ENCODE measurements at places on chromosomes 6 and 20.

DNA sequence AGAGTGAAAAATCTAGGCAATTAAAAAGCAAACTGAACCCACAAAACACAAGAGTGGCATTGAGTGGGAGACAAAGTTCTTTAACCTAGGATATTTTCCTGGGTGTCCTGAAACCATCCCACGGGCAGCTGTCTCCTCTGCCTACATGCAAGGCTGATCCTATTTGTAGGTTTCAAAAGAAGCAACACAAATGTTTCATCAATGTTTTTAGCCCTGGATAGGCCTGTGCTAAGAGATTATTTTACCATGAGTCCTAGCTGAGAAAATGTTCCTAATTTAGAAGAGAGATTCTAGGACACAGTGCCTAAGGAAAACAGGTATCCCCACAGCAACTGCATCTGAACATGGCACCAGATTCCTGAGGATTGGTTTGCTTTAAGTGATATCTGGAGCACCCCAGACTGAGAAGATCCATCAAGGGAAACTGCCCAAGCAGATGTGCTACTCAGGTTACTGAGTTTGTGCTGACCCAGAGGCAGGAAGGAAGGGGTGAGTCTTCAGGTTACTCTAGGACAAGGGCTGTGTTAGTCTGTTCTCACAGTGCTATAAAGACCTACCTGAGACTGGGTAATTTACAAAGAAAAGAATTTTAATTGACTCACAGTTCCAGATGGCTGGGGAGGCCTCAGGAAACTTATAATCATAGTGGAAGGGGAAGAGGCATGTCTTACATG is 111.6 kb upstream of the UST start:
- no peak for DNase-seq

DNA sequence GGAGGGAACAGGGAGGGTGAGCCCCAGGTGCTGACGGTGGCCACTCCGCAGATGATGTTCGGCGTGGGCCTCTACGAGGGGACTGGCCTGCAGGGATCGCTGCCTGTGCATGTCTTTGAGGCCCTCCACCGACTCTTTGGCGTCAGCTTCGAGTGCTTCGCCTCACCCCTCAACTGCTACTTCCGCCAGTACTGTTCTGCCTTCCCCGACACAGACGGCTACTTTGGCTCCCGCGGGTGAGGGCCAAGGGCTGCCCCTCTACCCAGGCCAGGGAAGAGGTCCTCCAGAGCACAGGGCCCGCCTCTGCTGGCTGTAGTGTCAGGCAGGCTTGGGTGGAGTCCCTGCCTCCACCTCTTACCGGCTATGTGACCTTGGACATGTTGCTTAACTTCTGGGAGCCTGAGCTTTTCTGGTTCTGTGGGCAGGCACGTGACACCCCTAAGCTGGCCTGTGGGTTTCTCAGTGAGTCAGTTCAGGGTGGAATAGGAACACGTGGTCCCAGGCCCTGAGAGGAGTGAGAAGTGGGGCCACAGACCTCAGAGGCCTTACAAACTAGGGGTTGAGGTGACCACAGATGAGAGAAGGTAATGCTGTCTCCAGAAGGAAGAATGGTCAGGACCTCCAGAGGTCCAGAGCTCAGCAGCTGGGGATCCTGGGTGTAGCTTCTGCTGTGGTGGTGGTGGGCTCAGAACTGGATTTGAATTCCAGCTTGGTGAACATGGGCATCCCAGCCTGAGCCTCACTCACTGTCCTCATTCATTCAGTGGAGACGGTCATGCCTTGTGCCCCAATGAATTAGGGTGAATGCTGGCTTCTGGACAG is 11.9 kb downstream of the PCIF1 start:
- DNase-seq: no peak

GRCh38 chr20:24980291-24981053 is 12.1 kb downstream of the APMAP start:
- no peak for DNase-seq

DNA sequence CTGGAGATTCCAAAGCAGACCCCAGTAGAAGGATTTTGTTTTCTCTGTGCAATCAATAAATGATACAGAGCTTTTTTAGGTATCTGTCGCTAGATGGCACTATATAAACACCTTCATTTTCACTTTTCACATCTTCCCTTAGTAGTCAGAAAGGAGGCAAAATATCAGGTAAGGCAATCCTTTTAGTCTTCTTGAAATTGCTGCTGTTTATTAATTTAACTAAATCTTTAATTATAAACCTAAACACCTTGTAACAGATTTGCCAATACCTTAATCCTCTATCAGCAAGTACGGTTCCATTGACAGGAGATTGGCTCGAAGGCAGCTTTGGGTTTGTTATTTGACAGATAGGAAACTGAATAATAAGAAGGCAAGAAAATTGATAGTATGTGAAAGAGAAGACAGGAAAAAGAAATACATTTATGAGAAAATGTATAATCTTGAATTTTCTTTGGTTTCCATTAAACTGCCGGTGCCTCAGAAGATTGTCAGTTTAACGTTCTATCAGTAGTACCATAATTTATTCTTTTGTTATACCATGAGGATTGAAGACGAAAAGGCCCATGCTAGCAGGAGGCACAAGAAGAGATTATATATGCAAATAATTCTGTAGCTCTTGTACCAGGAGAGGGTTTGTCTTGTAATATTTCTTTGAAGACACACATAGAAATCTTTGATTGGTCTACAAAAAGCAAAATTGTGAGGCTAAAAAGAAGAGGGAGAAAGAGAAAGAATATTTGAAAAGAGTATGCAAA is 23.5 kb upstream of the IBTK start:
- peak; percentile 81 for DNase-seq

- DNase-seq: no peak
Observed at GRCh38 chr6:3997177-3997770, 81.7 kb downstream of the FAM217A start.

DNA sequence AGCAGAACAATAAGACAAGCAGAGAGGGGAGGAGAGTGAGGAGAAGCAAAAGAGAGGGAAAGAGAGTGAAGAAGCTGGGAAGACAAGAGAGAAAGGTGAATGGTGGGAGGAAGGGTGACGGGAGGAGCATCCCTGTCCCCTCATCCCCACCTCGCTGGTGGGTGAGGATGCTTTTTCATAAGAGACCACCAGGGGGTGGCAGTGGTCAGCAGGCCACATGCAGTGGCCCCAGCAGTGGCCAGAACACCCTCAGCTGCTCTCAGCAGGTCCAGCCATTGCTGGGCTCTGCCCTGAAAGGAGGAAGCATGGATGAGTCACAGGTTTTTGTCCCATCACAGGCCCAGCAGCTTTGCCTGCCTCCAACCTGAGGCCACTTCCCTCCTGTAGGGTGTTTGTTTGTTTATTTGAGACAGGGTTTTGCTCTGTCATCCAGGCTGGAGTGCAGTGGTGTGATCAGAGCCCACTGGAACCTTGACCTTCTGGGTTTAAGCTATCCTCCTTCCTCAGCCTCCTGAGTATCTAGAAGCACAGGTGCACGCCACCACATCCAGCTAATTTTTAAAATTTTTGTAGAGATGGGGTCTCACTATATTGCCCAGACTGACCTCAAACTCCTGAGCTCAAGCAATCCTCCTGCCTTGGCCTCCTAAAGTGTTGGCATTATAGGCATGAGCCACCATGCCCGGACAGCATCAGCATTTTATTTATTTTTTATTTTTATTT is 24.0 kb downstream of the FGD2 start:
- peak; percentile 21 for DNase-seq

GRCh38 chr20:19652591-19653026 is 105.4 kb upstream of the RIN2 start:
- no peak for DNase-seq

- no peak for DNase-seq
Observed at GRCh38 chr6:73644030-73644429, 9.8 kb downstream of the SLC17A5 start.

- no peak for DNase-seq
Observed at GRCh38 chr20:56433880-56434255, 21.8 kb downstream of the CASS4 start.

GRCh38 chr6:24990236-24990845 is 54.6 kb upstream of the RIPOR2 start:
- no peak for DNase-seq

- no peak for DNase-seq
Observed at GRCh38 chr20:53510704-53511103, 82.9 kb downstream of the ZNF217 start.

- no peak for DNase-seq
Observed at GRCh38 chr6:11711984-11712711, 66.5 kb downstream of the ADTRP start.

DNA sequence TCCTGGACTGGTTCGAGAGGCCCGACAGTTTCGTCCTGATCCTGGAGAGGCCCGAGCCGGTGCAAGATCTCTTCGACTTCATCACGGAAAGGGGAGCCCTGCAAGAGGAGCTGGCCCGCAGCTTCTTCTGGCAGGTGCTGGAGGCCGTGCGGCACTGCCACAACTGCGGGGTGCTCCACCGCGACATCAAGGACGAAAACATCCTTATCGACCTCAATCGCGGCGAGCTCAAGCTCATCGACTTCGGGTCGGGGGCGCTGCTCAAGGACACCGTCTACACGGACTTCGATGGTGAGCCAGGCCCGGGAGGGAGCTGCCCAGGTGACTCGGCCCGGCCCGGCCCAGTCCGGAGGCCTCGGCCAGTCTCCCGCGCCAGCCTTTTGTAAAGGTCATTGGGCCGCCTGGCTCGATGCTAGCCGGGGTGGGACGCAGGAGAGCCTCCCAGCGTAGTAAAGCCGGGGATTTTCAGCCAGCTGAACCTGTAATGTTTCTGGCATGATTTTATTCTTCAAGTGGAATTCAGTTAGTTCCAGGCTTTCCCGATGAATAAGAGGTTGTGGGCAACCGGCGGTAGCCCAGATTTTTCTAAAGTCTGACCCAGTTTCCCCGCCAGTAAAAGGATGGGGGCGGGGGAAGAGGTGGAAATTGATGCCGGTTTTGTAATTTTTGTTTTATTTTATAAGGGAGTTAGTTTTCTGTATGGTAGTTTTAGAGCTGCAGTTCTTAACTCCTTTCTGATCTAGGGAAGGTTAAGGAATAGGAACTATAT is 1.4 kb downstream of the PIM1 start:
- no peak for DNase-seq

DNA sequence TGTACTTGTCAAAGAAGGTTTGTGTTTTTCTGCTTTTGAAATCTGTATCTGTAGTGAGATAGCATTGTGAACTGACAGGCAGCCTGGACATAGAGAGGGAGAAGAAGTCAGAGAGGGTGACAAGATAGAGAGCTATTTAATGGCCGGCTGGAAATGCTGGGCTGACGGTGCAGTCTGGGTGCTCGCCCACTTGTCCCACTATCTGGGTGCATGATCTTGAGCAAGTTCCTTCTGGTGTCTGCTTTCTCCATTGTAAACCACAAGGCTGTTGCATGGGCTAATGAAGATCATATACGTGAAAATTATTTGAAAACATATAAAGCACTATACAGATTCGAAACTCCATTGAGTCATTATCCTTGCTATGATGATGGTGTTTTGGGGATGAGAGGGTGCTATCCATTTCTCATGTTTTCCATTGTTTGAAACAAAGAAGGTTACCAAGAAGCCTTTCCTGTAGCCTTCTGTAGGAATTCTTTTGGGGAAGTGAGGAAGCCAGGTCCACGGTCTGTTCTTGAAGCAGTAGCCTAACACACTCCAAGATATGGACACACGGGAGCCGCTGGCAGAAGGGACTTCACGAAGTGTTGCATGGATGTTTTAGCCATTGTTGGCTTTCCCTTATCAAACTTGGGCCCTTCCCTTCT is 18.4 kb downstream of the CD83 start:
- no peak for DNase-seq

DNA sequence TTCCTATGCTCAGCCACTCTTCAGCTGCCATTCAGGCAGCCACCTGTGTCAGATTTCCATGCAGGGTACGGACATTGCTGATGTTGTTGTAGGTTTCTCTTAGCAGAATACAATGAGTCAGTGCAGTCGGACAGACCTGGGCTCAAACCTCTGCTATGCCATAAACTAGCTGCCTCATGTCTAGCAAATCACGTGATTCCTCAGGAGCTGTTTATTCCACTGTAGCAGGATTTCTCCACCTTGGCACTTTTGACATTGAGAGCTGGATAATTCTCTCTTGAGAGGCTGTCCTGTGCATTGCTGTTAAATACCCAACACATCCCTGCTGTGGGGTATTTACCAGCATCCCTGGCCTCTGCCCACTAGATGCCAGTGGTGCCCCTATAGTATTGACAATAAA is 413.8 kb upstream of the CDH4 start:
- no peak for DNase-seq

GRCh38 chr20:61953037-61954021 is 112.4 kb downstream of the TAF4 start:
- no peak for DNase-seq

GRCh38 chr20:51447097-51447764 is 95.3 kb downstream of the NFATC2 start:
- DNase-seq: no peak

- no peak for DNase-seq
Observed at GRCh38 chr20:35284992-35285805, 627 bp upstream of the EIF6 start.

GRCh38 chr20:47032933-47033578 is 138.4 kb downstream of the EYA2 start:
- no peak for DNase-seq

DNA sequence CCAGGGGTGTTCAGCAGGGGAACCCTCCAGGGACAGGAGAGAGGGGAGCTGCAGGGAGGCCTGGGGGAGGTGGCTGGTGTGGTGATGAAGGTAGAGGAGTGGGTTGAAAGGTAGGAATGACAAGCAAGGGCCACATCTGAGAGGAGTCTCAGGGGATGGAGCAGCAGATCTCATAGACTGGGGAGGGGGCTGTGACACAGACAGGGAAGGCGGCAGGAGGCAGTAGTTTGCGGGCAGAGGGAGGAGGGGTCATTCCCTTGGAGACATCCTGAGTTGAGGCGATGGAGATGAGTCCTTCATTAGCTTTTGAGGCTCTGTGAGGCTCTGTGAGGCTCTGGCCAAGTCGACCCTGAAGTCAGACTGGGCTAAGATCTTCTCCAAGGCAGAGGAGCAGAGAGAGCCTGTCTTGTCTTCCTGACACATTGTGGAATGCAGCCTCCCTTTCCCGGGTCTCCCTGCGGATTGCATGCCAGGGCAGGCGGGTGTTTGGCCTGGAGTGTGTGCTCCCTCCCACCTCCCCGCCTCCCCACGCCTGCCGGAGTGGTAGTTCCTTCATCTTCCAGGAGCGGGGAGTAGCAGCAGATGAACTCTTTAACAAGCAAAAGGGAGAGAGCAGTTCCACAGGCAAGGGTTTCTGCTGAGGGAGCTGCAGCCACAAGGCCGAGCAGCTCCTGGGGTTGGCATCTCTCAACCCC is 34.3 kb upstream of the MLN start:
- DNase-seq: no peak

GRCh38 chr20:38810926-38811630 is 5.6 kb downstream of the PPP1R16B start:
- DNase-seq: no peak

- peak; percentile 29 for DNase-seq
Observed at GRCh38 chr6:84967389-84967788, 203.0 kb upstream of the TBX18 start.

DNA sequence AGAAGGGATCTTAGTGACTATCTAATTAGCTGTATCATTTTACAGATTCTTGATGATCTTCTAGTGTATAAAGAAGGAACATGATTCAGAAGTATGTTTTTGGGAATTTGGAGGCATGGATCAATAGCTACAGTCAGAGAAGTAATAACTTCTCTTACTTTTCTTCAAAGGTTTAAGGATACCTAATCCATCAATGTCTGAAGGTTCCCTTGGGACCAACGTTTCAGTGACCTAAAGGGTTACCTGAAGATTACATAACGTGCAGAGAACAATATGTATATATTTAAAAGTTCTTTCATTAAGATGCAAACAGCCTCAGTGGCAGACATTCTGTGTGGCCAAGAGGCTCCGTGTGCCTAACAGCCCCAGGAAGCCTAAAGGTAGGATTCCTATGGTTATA is 3.2 kb downstream of the HDAC2 start:
- DNase-seq: no peak

Data from NCI-H748 treated with DMSO at 0.1 percent for 48 hours (cell line).